Karpas-422 (cell line): ENCODE measurements at places on chromosomes 2 and 18.

DNA sequence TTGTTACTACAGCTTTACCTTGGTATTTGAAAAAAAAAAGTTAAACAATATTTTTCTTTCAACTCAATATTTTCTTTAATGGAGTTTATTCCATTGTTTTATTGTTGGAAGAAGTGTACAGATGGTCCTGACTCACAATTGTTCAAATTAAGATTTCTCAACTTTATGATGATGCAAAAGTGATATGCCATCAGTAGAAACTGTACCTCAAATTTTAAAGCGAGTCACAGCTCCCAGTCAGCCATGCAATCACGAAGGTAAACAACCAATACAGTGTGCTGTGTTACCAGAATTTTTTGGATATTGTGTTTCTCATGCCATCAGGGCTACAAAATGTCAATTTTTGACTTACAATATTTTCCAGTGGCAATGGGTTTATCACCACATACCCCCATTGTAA lies 54.0 kb upstream of the COL5A2 start:
- no peak for DNase-seq

- no peak for DNase-seq
Measured at GRCh38 chr2:101204400-101205115, 48.1 kb upstream of the CNOT11 start.

DNA sequence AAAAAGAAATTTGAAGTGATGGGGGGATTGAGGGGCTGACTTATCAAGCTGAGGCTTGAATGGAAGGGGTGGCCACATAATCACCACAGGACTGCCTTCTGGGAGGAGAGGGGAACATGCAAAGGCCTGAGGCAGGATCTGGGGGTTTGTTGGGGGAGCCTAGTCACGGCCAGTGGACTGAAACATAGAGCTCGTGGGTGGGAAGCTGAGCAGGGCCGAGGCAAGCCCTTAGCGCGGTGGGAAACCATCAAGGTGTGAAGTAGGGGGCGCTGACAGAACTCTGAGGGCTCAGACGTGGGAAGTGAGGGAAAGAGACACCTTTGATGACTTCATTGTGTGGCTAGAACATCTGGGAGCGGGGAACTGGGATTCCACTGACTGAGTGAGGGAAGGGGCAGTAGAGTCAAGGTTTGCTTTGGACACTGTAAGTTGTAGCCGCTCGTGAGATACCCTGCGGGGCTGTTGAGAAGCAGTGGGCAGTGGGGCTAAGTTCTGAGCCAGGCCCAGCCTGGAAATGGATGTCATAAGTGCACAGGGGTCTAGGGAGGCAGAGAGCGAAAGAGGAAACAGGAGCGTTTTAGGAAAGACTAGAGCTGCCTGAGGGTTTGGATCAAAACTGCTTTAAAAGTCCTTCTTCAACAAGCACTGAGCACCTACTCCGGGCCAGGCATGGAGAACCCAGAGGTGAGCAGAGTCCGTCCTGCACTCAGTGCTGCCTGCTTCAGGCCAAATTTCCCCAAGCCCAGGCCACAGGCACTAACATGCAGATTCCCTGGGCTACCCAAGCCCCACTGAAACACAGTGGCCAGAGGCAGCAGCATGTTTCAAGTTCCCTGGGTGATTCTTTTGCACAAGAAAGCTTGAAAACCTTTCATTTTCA lies 686 bp upstream of the SNORC start:
- DNase-seq: no peak

GRCh38 chr2:4381049-4381448 lies 677.7 kb downstream of the DCDC2C start:
- no peak for DNase-seq

- DNase-seq: no peak
Measured at GRCh38 chr18:46571756-46572155, 85.3 kb downstream of the LOXHD1 start.

- DNase-seq: peak; percentile 97
Measured at GRCh38 chr2:47724221-47724981, 58.5 kb upstream of the MSH6 start.

GRCh38 chr2:23492921-23493320 lies 107.9 kb downstream of the KLHL29 start:
- DNase-seq: no peak

GRCh38 chr2:213016166-213016983 lies 135.0 kb downstream of the IKZF2 start:
- no peak for DNase-seq

- no peak for DNase-seq
Measured at GRCh38 chr2:105081006-105081601, 43.2 kb downstream of the MRPS9 start.

DNA sequence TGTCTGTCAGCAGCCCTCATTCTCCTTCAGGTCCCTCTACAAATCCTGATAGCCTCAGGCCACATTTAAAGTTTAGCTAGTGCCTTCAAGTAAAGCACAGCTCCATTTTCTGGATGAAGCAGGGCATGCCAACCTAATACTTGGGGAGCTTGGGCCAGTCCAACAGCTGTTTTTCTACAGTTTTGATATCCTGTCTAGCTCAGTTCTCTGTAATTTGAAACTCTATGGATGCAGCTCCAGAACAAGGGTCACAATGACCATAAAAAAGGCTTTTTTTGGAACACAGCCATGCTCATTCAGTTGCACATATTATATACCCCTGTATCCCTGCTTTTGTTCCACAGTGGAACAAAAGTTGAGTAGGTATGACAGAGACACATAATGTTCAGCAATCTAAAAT lies 373.5 kb downstream of the SUCLG1 start:
- no peak for DNase-seq

- no peak for DNase-seq
Measured at GRCh38 chr18:33699372-33699771, 121.4 kb downstream of the ASXL3 start.

DNA sequence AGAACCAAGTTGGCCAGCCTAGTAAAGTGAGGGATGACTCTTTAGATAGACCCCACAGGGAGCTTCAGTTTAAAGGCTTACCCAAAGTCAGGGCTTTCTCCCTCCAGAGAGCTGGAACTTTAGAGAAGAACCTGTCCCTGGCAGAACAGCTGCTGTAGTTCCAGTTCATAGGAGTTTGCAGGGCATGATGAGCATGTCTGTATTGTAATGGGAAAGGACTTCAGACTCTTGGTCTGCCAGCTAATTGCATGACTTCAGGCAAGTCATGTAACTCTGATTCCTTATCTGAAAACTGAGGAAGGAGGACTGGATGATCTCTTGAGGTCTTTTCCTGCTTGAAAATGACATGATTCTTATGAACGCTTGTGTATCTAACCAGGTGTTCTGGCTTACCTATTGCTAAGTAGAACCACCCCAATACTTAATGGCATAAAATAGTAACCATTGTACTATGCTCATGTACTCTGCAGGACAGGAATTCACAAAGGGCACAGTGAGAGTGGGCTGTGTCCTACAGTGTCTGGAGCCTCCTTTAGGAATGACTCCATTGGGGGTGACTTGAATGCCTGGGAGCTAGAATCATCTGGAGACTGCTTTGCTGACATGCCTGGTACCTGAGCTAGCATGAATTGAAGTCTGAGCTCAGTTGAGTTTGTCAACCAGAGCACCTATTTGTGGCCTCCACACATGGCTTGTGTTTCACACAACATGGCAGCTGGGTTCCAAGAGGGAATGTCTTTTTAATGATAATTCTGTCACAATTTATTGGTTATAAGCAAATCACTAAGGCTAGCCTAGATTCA lies 18.9 kb downstream of the SP5 start:
- DNase-seq: no peak

DNA sequence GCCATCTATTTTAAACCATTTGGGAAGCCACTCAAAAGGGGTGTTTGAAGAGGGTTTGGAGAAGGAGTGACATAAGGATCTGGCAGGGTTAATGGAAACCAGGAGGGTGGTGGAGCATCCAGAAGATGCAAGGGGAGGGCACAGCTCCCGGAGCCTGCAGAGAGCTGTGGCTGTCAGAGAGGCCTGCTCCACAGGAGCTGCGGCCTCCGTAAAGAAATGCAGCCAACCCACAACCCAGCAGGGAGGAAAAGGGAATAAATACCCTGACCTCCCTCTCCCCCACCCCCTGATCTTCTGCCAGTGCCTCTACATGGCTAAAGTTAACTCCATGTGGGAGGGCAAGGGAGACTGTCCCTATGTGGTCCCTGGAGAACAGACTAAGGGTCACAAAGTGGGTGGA lies 567.1 kb upstream of the POU3F3 start:
- no peak for DNase-seq

- no peak for DNase-seq
Measured at GRCh38 chr2:138364554-138365162, 136.9 kb upstream of the SPOPL start.

GRCh38 chr18:11944786-11945185 lies 36.5 kb upstream of the IMPA2 start:
- no peak for DNase-seq

DNA sequence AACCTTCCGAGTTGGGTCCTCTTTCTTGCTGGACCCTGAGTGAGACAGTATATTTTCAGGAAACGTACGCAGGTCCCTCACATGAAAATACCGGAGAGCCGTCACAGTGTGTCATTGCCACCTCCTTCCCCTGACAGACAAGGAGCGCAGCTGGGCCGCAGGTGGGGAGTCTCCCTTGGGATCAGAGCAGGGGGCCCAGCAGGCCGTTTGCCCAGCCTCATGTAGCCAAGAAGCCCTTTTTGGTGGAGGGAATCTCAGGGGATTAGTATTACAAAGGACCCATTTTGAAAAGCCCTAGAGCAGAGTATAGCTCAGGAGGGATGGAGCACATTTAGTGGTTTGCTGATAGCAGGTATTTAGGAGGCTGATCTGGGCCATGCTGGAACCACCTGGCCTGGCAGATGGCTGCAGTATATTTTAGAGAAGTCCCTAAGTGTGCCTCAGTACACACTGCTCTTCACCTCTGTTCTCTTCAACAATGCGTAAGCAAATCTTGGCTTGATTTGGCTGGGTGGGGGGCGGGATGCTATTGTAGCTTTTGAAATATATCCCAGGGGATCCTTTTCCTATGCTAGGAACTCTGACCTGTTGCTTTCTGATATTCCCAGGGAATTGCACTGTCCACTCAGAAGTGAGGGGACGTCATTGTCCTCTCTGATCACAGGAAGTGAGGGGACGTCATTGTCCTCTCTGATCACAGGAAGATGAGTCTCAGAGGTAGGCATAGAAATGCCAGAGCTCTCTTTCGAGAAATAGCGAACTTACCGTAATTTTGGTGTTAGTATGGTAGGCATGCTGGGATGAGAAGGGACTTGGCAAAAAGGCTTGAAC lies 171.9 kb downstream of the HRH4 start:
- no peak for DNase-seq

GRCh38 chr2:226796012-226796839 lies 3.4 kb downstream of the IRS1 start:
- no peak for DNase-seq

DNA sequence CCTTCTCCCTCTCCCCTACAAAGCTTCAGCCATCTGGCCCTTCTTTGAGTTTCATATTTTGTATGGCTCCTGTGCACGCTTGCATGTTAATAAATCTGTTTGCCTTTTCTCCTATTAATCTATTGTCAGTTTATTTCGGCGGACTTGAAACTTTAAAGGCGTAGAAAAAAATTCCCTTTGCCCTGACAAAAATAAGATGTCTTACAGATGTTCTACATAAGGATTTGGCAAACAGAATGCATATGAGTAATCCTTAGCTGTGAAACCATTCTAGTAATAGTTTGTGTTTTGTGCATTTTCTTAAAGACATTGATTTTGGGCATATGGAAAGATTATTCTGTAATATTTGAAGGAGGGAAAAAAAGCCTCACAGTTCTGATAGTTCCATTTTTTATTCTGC lies 15.0 kb upstream of the BMPR2 start:
- no peak for DNase-seq

GRCh38 chr18:66724664-66725356 lies 120.9 kb upstream of the CDH19 start:
- no peak for DNase-seq

- DNase-seq: no peak
Measured at GRCh38 chr2:160482673-160483072, 10.9 kb downstream of the RBMS1 start.

GRCh38 chr18:12625241-12625640 lies 32.7 kb downstream of the SPIRE1 start:
- DNase-seq: no peak

GRCh38 chr2:37657471-37657870 lies 14.0 kb downstream of the CDC42EP3 start:
- no peak for DNase-seq

DNA sequence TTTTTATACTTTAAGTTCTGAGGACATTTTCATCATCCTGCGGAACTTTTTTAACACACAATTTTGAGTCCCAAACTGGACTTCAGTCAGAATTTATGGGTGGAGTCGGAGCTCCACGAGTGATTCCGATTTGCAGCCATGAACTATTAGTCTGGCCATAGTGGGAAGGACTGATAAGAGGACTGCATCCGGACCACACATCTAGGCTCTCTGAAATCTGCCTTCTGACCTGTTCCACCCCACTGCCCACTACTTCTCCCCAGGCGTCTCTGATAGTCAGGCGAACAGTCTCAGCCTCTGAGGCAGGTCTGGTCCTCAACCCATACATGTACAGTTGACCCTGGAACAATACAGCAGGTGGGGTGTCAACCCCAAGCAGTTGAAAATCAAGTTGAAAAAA lies 5.2 kb downstream of the MRPL35 start:
- no peak for DNase-seq

DNA sequence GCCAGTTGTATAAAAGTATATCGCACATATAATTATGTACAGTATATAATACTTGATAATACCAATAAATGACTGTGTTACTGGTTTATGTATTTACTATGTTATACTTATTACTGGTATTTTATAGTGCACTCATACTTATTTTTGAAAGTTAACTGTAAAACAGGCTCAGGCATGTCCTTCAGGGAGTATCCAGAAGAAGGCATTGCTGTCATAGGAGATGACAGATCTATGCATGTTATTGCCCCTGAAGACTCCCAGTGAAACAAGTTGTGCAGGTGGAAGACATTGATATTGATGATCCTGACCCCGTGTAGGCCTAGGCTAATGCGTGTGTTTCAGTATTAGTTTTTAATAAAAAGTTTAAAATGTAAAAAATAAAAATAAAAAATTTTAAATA lies 20.3 kb upstream of the ASXL3 start:
- no peak for DNase-seq

DNA sequence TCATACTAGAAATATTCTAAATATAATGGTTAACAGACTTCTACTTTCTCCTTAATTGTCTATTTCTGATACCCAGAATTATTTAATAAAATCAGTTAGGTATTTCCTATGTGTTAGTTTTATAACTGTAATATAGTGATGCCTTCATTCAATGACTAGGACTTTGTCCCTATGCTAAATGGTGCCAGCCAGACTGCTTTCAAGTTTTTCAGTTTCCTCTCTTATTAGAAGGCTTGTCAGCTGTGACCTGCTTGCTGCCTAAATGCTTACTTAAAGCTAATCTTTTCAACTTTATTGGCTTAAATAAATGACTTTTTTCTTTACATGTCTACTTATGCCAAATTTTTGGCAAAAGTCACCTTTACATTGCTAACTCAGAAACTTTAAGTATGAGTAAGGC lies 30.7 kb downstream of the BAZ2B start:
- DNase-seq: no peak
